Neural progenitor cell (in vitro differentiated cells): ENCODE measurements at places on chromosomes 2 and 18. TPM values are rescaled to one million over a fixed set of nuclear protein-coding genes. Genes with fewer than 3 reads are reported as not detected.

DNA sequence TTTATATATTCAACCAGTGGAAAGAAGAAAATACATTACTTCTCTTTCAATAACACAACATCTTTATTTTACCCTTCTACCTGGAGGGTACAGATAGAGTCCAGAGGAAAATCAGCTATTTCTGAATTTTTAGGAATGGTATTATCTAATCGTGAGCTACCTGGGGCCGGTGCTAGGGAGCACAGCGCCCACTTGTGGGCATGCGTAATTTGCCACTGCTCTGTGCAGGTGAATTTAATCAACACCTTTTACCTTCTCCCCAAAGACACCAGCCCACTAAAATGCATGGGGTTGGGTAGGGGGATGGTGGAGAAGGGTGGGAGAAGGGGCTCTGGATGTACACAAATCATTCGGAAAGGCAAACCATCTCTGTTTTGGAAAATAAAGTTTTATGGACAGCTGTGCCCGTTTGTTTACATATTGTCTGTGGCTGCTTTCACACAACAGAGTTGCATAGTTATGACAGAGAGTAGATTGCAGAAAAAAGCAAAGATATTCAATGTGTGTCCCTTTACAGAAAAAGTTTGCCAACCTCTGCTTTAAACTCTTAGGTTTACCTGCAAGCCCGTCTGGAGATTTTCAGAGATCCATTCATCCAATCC is 51.5 kb upstream of the DCC start:
- peak; percentile 66 for DNase-seq

GRCh38 chr2:157898591-157898996 is 22.5 kb upstream of the ACVR1 start:
- no peak for DNase-seq

- DNase-seq: peak; percentile 56
These were observed 988 bp upstream of the KANSL1L start for GRCh38 chr2:210172219-210172575.

ALK gene
- 0.06 TPM in 1 of 2 replicates, not detected in the other for total RNA-seq

RTP5 gene
- total RNA-seq: not detected in 2 replicates
